ENCODE measurements at places on chromosomes 16 and 17. TPM values are rescaled to one million over a fixed set of nuclear protein-coding genes. Genes with fewer than 3 reads are reported as not detected.

Gene GUCY2D
- not detected for total RNA-seq

Gene C16orf96
- 0.09 TPM for total RNA-seq

Gene TOP3A
- 21.4 TPM for total RNA-seq

Gene TNFRSF13B
- total RNA-seq = not detected

Gene CCL8
- total RNA-seq = not detected

Gene PPL
- total RNA-seq = 13.3 TPM

Gene KRTAP3-3
- not detected for total RNA-seq

Gene CRYBA1
- total RNA-seq = not detected

Gene CIITA
- 0.35 TPM for total RNA-seq

Gene NPIPB2
- total RNA-seq = 2.3 TPM

Gene ABCA10
- 4.2 TPM for total RNA-seq

Gene C1QL1
- total RNA-seq = 13.5 TPM

Gene KRTAP16-1
- not detected for total RNA-seq

Gene CLEC18B
- not detected for total RNA-seq

Gene FOXL1
- total RNA-seq = 2.3 TPM

Gene QPRT
- total RNA-seq = 76.7 TPM

Gene KRT31
- total RNA-seq = not detected

Gene ORMDL3
- 30.6 TPM for total RNA-seq

Gene TM4SF5
- total RNA-seq = not detected

Gene KAT2A
- 12.0 TPM for total RNA-seq

Gene TP53TG3C
- total RNA-seq = not detected

Gene TBC1D3L
- total RNA-seq = 0.68 TPM

Gene CCDC144A
- 1.6 TPM for total RNA-seq

Gene KRT33A
- not detected for total RNA-seq

Gene ADAD2
- total RNA-seq = not detected

Gene TMC7
- total RNA-seq = not detected
